Activated CD4-positive, alpha-beta T cell treated with anti-CD3 and anti-CD28 coated beads, Interleukin-2, amount 10 ng/mL, durations not matched to agents 7 days and 5 days (primary cell): ENCODE measurements at places on chromosomes 11 and 22. TPM values are rescaled to one million over a fixed set of nuclear protein-coding genes. Genes with fewer than 3 reads are reported as not detected.

- DNase-seq, result no peak
- no peaks in the 10 kb centered on the region for H3K4me1 ChIP-seq
- no peak overlapping the region for H3K27ac ChIP-seq
- H3K4me3 ChIP-seq, result no peak overlapping the region
Observed at GRCh38 chr11:130673698-130674097, 225.3 kb downstream of the ADAMTS15 start.

DNA sequence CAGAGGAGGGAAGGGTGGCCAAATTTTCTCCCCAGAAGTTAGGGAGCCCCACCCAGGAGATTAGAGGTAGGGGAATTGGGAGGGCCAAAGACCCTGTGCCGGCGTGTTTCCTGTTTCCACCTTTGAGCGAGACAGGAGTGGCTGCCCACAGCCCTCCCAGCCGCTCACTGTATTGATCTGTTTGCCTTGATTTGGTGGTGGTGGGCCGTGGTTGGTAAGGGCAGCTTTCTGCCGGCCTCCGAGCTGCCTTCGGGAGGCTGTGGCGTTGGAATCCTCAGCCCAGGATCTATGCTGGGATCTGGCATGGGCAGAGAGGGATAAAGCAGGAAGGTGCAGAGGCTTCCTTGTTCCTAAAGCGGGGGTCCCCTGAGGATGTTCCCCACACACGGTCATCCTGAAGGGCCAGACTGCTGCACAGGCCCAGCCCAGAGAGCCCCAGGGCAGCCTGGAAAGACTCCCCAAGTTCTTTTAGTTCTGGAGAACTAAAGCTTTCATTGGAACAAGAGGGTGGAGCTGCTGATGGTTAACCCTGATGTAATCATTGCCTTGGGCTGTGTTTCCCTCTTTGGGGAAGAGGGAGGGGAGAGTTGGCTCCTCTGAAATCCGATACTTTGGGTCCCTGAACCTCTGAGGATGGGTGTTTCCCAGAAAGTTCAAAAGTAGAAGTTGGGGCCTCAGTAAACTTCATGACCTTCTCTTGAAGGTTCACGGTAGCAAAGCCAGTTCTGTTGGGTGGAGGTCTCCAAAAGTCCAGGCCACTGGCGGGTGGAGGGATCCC, 7.2 kb downstream of the FAM83F start:
- H3K27ac ChIP-seq, result no peak overlapping the region
- peaks cover 17% of the 10 kb centered on the region for H3K27me3 ChIP-seq
- no peaks in the 10 kb centered on the region for H3K36me3 ChIP-seq

GRCh38 chr11:123584186-123584585, 70.2 kb downstream of the SCN3B start:
- H3K4me3 ChIP-seq, result no peak overlapping the region
- H3K36me3 ChIP-seq, result peaks cover 3% of the 10 kb centered on the region
- H3K4me1 ChIP-seq, result peaks cover 19% of the 10 kb centered on the region
- H3K27ac ChIP-seq, result no peak overlapping the region

OR2AG2 gene
- total RNA-seq, result not detected

DNA sequence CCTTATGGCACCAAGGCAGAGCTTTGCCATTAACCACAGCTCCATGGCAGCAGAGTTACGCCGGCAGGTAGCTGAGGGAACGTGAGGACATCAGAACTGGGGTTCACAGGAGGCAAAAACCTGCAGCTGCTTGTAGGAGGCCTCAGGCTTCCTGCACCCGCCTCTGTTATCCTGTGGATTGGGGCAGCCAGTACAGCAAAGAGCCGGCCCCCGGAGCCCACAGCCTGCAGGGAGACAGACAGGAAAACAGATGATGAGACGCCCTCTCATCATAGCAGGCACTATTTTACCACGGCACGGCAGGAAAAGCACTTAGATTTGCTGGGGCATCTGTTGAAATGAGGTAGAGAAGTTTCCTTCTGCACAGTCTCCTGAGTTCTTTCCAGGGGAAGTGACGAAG, 870.3 kb downstream of the TBC1D22A start:
- no peaks in the 10 kb centered on the region for H3K36me3 ChIP-seq
- no peak overlapping the region for H3K4me3 ChIP-seq
- no peak overlapping the region for H3K27ac ChIP-seq
- no peaks in the 10 kb centered on the region for H3K27me3 ChIP-seq

NTM gene
- total RNA-seq, result not detected

- H3K36me3 ChIP-seq, result no peaks in the 10 kb centered on the region
- H3K27me3 ChIP-seq, result no peaks in the 10 kb centered on the region
- no peak overlapping the region for H3K27ac ChIP-seq
- H3K4me1 ChIP-seq, result no peaks in the 10 kb centered on the region
- H3K4me3 ChIP-seq, result no peak overlapping the region
- no peak for DNase-seq
Observed at GRCh38 chr11:79461144-79461543, 20.3 kb upstream of the TENM4 start.

DNA sequence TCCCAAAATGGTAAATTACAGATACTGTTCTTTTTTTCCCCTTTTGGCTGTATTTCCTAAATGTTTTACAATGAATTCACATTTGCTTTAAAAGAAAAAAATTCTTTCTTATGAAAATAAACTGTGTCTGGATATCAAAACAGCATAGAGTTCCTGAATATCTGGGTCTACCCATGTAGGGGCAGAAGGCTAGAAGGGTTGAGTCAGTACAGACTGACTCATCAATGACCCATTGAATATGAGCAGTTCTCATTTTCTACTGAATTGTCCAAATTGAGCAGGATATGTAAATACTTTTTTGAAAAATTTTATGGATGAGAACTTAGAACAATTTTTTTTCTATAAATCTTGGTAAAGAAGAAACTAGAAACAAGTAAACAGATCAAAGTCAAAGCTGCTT, 16.3 kb upstream of the C11orf87 start:
- H3K4me1 ChIP-seq, result no peaks in the 10 kb centered on the region
- no peak overlapping the region for H3K27ac ChIP-seq
- no peak overlapping the region for H3K4me3 ChIP-seq

GRCh38 chr22:45781966-45782365, 110.3 kb downstream of the ATXN10 start:
- H3K27ac ChIP-seq, result no peak overlapping the region
- no peaks in the 10 kb centered on the region for H3K27me3 ChIP-seq
- no peaks in the 10 kb centered on the region for H3K4me1 ChIP-seq
- no peak for DNase-seq
- H3K36me3 ChIP-seq, result peaks cover 5% of the 10 kb centered on the region
- no peak overlapping the region for H3K4me3 ChIP-seq

DERL3 gene
- 9.0 TPM for total RNA-seq

DNA sequence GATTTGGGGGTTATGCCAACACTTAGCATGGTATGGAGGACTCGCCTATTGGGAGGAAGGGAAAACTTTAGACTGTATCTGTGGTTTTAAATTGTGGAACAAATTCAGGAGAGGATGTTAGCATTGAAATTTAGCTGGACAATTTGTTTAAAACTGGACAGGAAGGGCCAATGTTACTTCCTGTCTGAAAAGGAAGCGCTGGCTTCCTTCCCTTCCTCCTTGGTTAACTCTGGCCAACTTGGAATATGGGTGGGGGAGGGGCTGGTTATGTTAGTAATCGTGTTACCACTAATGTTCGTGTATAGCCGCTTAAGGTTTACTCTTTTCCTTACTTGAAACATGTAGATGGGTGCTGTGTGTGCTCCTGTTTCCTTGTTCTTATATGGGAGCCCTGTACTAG, 13.9 kb downstream of the CTNND1 start:
- DNase-seq, result no peak
- H3K27me3 ChIP-seq, result no peaks in the 10 kb centered on the region
- no peak overlapping the region for H3K4me3 ChIP-seq
- H3K27ac ChIP-seq, result no peak overlapping the region
- H3K4me1 ChIP-seq, result peaks cover 12% of the 10 kb centered on the region

DNA sequence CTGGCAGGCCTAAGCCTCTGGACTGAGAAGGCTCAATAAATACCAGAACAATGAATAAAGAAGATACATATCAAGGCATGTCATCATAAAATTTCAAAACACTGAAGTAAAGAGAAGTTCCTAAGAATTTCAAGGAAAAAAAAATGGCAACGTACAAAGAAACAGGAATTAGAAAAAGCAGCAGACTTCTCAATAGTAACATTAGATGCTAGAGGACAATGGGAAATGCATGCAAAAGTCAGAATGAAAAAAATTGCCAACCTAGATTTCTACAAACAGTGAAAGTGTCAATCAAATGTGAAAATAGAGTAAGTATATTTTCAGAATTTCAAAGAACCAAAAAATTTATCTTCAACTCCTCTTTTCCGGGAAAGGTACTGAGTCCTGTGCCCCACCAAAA, 125.0 kb downstream of the KCNC1 start:
- DNase-seq, result no peak
- H3K36me3 ChIP-seq, result peaks cover 3% of the 10 kb centered on the region
- H3K27me3 ChIP-seq, result no peaks in the 10 kb centered on the region
- no peak overlapping the region for H3K27ac ChIP-seq
- peaks cover 8% of the 10 kb centered on the region for H3K4me1 ChIP-seq

- no peak for DNase-seq
- no peaks in the 10 kb centered on the region for H3K36me3 ChIP-seq
- H3K4me3 ChIP-seq, result no peak overlapping the region
- H3K27ac ChIP-seq, result no peak overlapping the region
- H3K4me1 ChIP-seq, result no peaks in the 10 kb centered on the region
Observed at GRCh38 chr11:39249566-39250365, 2209.7 kb downstream of the LRRC4C start.

DNA sequence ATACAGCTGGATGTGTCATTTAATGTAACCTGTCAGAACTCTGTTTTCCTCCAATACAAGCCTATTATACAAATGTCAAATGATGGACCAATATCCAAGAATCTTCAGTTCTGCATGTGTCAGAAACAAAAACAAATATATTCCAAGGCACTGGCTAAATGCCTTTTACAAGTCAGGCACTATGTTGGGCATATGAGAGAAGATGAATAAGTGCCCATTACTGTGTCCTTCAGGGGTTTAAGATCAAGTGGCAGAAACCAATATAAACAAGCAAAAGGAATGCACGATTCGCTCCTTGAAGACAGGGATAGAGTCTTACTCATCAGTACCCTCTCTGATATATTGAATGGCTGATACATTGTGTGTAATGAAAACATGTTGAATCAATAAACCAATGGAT, 254.4 kb downstream of the TTC28 start:
- no peaks in the 10 kb centered on the region for H3K4me1 ChIP-seq
- H3K4me3 ChIP-seq, result no peak overlapping the region
- H3K36me3 ChIP-seq, result no peaks in the 10 kb centered on the region
- H3K27ac ChIP-seq, result no peak overlapping the region

CCDC87 gene
- total RNA-seq, result 0.08 TPM

C11orf91 gene
- 0.27 TPM for total RNA-seq

ROBO4 gene
- total RNA-seq, result not detected

DNA sequence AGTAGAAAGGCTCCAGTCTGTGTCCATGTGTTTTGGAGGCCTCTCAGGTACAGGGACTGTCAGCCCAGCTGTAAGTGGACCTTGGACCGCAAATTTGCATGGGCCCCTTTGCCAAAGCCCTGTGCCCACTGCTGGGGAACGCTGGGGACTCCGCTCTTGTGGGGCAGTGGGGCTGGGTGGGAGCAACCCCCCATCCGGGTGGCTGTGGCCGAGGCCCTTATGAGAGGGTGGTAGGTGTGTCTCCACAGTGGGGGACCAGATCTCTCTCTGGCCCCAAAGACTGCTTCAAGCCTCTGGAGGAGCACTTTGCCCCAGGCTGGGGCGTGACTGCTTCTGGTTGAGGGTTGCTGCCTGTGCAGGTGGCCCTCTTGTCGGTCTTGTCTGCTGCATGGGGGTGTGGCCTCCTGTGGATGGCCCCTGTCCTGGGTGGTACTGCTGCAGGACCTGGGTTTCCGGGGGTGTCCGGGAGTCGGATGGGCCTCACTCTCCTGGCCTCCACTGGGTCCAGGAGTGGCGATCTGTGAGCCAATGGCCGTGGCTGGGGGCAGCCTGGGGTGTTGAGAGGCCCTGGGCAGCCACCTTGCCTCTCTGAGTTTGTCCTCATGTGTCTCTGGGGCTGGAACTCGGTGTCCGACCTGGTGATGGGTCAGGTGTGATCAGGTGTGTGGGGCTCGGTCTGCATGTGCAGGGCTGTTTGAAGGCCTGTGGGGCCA, 15.9 kb downstream of the KCNQ1 start:
- DNase-seq, result no peak
- no peaks in the 10 kb centered on the region for H3K36me3 ChIP-seq
- no peak overlapping the region for H3K27ac ChIP-seq
- H3K27me3 ChIP-seq, result no peaks in the 10 kb centered on the region

POLD3 gene
- total RNA-seq, result 52.6 TPM

GRCh38 chr11:65858681-65859087, 704 bp upstream of the CFL1 start:
- H3K27ac ChIP-seq, result peak overlapping the region; percentile 99
- H3K27me3 ChIP-seq, result no peaks in the 10 kb centered on the region
- no peak for DNase-seq

DNA sequence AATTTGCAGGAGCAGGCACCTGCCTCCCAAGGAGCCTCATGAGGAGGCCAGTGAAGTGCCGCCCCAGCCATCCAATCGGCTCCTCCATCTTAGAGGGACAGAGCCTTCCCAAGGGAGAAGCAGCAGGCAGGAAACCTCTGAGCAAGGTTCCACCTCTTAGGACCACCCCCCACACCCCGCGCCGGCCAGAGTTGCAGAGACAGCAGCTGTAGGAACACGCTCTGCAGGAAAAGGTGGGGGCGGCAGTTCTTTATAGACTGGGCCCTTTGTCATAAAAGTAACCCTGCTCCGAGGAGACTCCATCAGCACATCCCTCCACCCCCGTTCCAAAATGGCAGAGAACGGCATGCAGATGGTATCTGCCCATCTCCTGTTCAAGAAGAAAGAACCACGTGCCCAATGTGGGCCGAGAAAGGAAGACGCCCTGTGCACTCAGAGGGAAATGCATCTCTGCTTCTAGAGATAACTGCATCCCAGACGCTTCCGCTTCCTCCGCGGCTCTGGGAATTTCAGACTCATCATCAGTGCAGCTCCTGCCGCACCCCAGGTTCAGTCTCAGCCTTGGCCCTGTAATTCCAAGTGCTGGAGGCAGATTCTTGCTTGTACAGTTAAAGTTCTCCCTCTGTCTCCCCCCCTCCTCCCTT, 98.5 kb downstream of the SPATA19 start:
- DNase-seq, result no peak
- no peaks in the 10 kb centered on the region for H3K27me3 ChIP-seq
- no peak overlapping the region for H3K27ac ChIP-seq
- H3K4me1 ChIP-seq, result no peaks in the 10 kb centered on the region
- H3K4me3 ChIP-seq, result no peak overlapping the region

DNA sequence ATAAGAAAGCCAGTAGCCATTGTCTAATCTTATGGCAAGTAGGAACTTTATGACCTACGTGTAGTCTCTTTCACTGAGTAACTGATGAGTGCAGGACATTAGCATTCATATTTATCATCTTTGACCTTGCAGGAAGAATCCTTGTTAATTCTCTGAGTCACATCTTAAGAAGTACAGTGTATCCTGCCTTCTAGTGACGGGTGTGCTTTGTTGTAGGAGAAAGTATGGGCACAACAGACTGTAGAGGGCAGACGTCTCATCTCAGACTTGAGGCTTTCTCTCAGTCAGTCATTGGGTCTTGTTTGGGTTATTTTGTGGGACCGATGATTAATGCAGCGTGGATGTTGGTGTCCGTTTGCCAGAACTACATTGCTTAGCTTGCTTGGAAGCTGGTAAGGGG, 6.8 kb downstream of the RNF214 start:
- no peak overlapping the region for H3K27ac ChIP-seq
- peaks cover 22% of the 10 kb centered on the region for H3K36me3 ChIP-seq
- no peaks in the 10 kb centered on the region for H3K27me3 ChIP-seq
- no peak for DNase-seq
